Activated T-cell treated with anti-CD3 and anti-CD28 coated beads for 48 hours (primary cell): ENCODE measurements at places on chromosomes 5 and 9.
A peak's percentile ranks its signal among the peaks of the same experiment; 100 is the strongest.

- no peak for DNase-seq
Measured at GRCh38 chr9:122222791-122223190, 6.0 kb downstream of the LHX6 start.

DNA sequence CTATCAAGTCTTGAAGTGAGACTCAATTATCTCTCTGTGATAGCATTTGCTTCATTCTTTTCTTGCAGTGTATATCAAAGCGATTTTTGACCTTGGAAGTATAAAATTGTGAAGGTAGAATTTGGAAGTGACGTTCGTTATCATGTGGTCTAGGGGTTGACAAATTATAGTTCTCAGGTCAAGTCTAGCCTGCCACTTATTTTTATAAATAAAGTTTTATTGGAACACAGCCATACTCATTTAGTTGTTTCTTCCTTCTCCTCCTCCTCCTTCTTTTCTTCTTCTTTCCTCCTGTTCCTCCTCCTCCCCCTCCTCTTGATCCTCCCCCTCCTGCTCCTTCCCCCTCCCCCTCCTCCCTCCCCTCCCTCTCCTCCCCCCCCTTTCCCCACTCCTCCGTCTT is 38.0 kb downstream of the LRRTM2 start:
- DNase-seq = no peak

GRCh38 chr9:70049236-70049635 is 5.6 kb downstream of the MAMDC2 start:
- DNase-seq = no peak

- DNase-seq = no peak
Measured at GRCh38 chr9:134693011-134693410, 51.4 kb downstream of the COL5A1 start.

DNA sequence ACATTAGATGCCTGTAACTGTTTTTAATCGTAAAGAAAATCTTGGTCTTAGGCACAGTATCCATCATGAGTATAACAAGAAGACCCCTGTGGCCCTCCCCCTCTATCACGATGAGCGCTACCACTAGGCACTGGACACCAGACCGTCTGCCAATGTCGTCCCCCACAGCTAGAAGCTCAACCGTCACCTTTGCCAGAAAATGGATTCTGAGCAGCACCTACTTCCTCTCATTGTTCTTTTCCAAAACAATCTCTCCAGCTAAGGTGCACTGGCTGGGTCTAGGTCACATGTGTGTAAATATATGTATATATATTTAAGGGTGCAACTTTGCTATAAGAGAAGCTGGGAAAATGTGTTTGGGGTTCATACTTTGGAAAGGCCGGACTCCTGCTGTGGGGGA is 15.7 kb upstream of the SSBP2 start:
- DNase-seq = no peak

DNA sequence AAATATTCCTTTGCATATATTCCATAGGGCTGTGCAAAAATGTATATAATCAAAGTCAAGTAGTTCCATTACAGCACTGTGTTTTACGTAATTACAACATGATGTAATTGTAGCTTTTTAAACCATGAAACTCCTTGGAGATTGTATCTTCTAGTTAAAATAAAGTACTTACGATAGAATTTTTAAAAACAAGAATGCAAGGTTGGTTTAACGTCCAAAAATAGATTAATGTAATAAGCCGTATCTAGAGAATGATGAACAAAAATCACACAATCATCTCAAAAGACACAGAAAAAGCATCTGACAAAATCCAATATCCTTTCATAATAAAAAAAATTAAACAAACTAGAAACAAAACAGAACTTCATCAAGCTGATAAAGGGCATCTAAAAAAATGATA is 86.2 kb downstream of the DENND1A start:
- no peak for DNase-seq

- DNase-seq = peak; percentile 5
Measured at GRCh38 chr5:171342362-171343111, 33.5 kb downstream of the TLX3 start.

- DNase-seq = no peak
Measured at GRCh38 chr9:132560616-132561202, 21.7 kb upstream of the BARHL1 start.

- DNase-seq = no peak
Measured at GRCh38 chr5:4627929-4628328, 512.2 kb upstream of the ADAMTS16 start.

GRCh38 chr5:142568283-142568995 is 117.5 kb downstream of the FGF1 start:
- DNase-seq = no peak

- DNase-seq = no peak
Measured at GRCh38 chr9:82404196-82404870, 415.8 kb downstream of the SPATA31D1 start.

- DNase-seq = no peak
Measured at GRCh38 chr5:173839117-173839713, 48.9 kb upstream of the CPEB4 start.

GRCh38 chr9:26357803-26358344 is 534.7 kb downstream of the CAAP1 start:
- no peak for DNase-seq

GRCh38 chr5:147208134-147208533 is 26.7 kb upstream of the STK32A start:
- DNase-seq = no peak

- no peak for DNase-seq
Measured at GRCh38 chr5:57447658-57448057, 35.0 kb downstream of the ACTBL2 start.

DNA sequence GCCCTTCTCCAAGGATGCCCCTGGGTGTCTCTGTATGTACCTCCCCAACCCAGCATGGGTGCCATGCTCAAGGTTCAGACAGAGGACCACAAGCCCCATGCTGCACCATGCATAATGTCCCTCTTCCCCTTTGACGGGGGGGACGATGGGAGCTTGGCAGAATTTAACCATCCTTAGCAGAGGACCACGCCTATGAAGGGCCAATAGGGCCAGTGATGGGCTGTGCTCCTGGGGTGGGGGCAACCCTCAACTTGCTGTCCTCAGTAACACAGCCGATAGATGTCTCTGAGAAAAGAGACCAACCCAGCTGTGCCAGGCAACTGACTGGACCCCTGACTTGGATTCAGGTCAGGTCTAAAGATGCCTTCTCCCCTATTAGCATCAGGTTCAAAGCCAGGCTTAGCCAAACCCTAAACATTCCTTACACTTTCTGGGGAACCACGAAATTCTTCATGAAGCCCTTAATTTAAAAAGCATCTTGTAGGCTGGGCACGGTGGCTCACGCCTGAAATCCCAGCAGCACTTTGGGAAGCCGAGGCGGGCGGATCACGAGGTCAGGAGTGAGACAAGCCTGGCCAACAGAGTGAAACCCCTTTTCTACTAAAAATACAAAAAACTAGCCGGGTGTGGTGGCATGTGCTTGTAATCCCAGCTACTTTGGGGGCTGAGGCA is 20.7 kb upstream of the JADE2 start:
- DNase-seq = no peak

DNA sequence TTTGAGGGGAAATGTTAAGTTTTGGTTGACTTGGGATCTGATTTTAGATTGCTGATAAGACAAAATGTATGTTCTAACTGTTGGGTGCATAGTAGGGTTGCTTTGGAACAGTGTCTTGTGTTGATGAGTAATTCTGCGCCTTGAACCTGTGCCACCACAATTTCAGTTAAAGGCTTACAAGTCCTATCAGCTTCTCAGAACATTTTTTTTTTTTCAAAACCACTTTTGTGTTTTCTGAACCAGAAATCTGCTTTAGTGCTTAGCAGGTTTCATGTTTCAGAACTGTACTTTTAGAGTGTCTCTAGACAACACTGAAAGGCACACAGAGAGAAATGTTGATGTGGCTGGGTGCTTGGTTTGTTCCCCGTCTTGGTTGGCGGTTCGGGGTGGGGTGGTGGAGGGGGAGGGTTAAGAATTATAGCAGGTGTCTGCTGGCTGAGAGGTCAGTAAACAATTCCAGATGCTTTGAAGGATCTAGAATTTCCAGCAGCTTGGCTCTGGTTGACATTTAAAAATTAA is 84.6 kb downstream of the ANKRD55 start:
- no peak for DNase-seq

DNA sequence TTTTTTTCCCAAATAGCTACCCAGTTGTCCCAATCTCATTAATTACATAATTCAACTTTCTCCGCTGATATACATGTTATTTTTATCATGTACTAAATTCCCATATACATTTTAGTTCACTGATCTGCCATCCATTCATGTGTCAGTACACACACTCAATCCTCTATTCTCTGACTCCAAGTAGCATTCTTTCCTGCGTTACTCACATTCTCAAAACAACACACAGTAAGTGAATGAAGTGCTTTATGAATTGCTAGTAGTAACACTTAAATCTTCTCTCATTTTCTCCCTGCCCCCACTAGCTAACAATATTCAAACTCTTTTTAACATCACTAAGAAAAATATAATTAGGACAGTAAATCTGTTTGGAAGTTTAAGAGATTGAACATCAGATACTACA is 8.9 kb downstream of the ZNF366 start:
- no peak for DNase-seq

- no peak for DNase-seq
Measured at GRCh38 chr9:124792257-124793014, 15.5 kb downstream of the OLFML2A start.

DNA sequence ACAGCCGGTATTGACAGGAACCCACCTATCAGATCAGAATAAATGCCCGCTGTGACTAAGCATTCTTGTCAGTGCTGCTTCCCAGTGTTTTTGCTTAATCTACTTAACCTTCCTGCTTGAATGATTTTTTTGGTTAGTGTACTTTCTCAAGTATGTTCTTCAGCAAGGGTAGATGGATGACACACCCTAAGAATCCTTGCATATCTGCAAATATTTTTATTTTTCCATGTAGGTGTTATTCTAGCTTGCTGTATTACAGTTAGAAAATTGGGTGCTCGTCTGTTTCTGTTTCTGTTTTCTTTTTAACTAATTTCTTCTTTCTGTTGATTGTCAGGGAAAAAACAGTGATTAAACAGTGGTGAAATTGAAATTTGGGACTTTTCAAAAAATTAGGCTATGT is 64.5 kb downstream of the SEC61B start:
- DNase-seq = no peak

GRCh38 chr5:132064140-132064539 is 3.7 kb downstream of the IL3 start:
- no peak for DNase-seq

DNA sequence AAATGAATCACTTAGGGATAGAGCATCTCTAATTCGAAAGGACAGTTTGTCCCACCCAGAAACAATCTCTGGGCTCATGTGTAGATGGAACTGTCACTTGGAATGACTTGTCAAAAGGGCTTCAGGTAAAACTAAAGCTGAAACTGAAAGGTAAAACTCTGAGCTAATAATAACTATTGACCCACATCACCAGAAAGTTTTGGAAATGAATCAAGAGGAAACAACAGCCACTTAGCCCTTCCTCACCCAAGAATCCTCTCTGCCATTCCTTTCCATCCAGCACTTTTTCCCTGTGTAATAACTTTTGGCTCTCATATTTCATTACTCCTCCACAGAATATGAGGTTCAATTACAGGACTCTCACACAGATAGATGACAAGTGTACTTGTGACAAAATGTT is 14.0 kb upstream of the GLRX start:
- DNase-seq = no peak

DNA sequence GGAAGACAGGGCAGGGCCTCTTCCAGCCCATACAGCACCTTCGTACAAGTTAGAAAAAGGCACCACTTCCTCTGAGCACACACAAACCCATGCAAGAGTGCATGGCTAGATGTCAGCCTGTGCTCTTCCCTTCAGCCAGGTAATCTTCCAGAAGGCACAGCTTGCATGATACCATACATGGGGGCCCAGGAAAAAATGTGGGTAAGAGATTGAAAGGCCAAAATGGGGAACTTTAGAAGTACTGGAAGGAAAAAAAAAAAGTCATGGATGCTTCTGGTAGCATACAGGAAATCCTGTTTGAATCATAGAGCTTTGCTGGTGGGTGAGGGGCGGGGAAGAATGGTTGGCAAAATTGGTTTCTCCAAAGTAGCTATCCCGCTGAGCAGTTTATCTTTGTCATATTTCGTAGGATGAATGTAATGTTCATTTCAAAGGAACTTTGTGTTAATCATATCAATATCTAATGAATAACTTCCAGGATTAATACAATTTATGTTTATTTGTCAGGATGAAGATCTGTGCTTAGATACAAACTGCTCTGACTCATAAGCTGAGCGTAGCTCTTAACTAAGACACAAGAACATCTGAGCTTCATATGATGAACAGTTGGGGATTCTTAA is 78.2 kb upstream of the MAP3K1 start:
- no peak for DNase-seq
